ENCODE measurements at places on chromosomes 13 and 19.

DNA sequence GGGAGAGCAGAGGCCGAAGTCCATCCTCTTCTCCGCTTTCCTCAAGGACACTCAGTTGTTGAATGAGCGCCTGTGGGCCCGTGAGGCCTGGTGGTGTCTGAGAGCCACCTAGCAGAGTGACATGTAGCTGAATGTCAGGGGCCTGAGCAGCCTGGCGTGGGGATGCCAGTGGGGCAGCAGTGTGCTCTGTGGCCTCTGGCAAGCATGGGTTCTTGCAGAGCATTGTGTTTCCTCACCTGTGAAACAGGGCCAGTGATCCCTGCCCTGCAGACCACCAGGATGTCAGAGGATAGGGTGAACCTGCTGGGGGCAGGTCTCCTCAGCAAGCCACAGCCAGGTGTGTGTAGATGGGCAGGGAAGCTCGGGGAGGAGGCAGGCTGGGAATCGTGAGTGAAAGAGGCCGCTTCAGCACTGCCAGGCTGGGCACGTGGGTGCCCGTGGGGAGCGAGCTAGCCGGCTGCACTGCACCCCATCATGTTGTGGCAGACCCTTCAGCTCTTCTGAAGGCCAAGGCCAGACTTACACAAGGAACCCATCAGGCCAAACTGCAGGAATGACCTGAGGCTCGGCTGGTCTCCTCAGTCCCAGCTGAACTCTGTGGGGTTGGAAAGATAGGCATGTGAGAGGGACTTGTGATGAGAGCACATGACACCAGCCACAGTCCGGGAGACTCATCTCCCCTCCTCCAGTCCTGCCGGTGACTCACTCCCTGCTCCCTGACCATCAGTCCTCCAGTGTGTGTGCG lies 5.0 kb downstream of the PPP1R37 start:
- DNase-seq: no peak

GRCh38 chr13:26435171-26435570 lies 122.3 kb upstream of the WASF3 start:
- DNase-seq: no peak

DNA sequence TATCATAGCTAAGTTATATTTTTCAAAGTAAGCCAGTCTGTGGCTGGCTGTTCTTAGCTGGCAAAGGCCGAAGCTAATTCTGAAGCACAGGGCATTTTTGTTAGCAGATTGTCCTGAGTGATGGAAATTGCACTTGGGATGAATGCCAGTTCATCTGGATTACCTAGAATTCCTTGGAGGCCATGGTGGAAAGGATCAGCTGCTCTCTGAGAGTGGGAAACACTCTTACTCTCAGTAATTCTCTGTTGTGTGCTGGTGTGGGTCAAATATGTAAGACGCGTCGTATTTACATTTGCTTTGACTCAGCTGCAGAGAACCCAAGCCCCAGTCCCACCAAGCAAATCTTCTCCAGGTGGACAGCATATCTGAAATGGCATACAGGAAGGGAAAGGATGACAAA lies 60.7 kb upstream of the C1QTNF9B start:
- no peak for DNase-seq

DNA sequence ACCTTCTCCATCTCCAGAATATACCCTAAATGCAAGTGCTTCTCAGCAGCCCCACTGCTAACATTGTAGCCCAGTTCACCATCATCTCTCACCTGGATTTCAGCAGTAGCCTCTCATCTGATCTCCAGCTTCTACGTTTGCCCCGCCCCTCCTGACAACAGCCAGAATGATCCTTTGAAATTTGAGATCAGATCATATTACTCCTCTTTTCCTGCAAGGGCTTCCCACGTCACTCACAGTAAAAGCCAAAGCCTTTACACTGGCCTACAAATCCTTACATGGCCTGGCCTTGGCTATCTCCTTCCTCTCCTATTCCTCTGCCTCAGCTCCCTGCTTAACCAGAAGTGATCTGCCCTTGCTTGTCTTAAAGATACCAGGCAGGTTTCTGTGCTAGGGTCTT lies 94.3 kb upstream of the NBEA start:
- no peak for DNase-seq

DNA sequence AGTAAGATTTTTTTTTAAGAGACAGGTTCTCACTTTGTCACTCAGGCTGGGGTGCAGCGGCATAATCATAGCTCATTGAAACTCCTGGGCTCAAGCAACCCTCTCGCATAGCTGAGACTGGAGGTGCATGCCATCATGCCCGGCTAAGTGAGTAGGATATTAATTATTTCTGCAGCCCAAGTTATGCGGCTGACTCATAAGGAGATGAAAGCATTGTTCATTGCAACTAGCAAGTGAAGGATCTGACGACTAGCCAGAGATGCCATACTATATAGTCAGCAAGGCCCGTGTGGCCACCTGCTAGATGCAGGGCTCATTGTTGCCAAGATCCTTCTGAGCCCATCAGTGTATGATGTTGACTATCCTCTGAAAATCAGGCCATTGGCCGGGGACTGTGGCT lies 45.2 kb downstream of the ABCC4 start:
- no peak for DNase-seq

DNA sequence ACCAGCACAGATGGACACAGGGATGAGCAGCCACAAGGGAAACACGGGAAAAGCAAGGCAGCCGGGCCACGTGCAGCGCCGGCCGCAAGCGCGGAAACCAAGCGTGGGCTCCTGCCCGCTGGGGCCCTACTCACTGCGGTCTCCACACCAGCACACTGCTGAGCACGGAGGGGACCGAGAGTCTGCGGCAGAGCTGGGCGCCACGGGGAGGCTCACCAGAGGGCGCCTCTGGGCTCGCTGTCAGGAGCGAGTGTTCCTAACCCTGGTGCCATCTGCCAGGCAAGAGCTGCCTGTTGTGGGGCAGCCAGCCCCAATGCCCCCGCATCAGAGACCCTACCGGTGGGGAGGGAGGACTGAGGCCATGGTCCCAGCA lies 26.5 kb downstream of the MPND start:
- DNase-seq: no peak

- DNase-seq: no peak
These were observed 223.8 kb downstream of the MAB21L1 start for GRCh38 chr13:35252536-35253205.

GRCh38 chr13:76116751-76117360 lies 480.7 kb downstream of the LMO7 start:
- DNase-seq: no peak

DNA sequence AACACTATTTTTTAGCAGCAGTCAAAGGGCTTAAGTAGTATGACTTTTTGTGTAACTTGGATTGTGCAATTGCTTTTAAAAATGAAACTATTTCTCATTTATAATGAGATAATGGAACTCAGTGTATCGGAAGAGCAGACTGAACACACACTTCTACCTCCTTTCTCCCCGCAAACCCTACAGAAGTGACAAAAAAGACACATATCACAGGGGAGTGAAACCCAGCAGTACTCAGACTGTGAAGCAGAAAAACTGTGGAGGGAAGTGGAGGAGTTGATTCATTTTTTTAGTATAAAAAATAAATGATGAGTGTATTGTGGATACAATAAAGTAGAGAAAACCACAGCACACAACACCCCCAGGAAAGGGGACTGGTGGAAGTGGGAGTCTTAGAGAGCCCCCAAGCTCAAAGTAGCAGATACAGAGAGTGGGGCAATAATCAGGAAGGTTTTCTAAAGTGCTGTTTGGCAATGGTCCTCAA lies 9.7 kb downstream of the LPAR6 start:
- DNase-seq: no peak

- no peak for DNase-seq
These were observed 37.2 kb upstream of the C1QTNF9B start for GRCh38 chr13:23934520-23934919.

DNA sequence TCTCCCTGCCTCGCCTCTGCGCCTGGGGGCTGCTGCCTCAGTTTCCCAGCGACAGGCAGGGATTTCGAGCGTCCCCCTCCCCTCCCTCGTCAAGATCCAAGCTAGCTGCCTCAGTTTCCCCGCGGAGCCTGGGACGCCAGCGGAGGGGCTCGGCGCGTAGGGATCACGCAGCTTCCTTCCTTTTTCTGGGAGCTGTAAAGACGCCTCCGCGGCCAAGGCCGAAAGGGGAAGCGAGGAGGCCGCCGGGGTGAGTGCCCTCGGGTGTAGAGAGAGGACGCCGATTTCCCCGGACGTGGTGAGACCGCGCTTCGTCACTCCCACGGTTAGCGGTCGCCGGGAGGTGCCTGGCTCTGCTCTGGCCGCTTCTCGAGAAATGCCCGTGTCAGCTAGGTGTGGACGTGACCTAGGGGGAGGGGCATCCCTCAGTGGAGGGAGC lies 722 bp upstream of the ICAM1 start:
- DNase-seq: no peak

- DNase-seq: no peak
These were observed 106.4 kb upstream of the UBL3 start for GRCh38 chr13:29956853-29957252.

- no peak for DNase-seq
These were observed 6.0 kb downstream of the GPI start for GRCh38 chr19:34370983-34371382.

- DNase-seq: no peak
These were observed 53.6 kb downstream of the WDFY2 start for GRCh38 chr13:51637852-51638215.

GRCh38 chr13:40911341-40911740 lies 107.8 kb downstream of the ELF1 start:
- DNase-seq: no peak

- no peak for DNase-seq
These were observed 9.8 kb upstream of the ARRDC2 start for GRCh38 chr19:17997969-17998826.

- DNase-seq: no peak
These were observed 185.4 kb downstream of the POSTN start for GRCh38 chr13:37413161-37413560.

GRCh38 chr19:51589511-51589910 lies 18.4 kb downstream of the ZNF175 start:
- no peak for DNase-seq

- DNase-seq: no peak
These were observed 2.0 kb downstream of the PALM start for GRCh38 chr19:710767-711166.

- peak; percentile 83 for DNase-seq
These were observed at the start of gene ZNF581 for GRCh38 chr19:55643003-55643886. TSS of gene ZNF581 (plus strand) at chr19:55643649. CDS start at chr19:55644572, 923 bp downstream.

GRCh38 chr13:61086087-61086486 lies 329.6 kb downstream of the PCDH20 start:
- DNase-seq: no peak

GRCh38 chr13:111316161-111316730 lies 4.2 kb upstream of the TEX29 start:
- peak; percentile 40 for DNase-seq

- no peak for DNase-seq
These were observed 4.4 kb downstream of the EFNB2 start for GRCh38 chr13:106530980-106531481.

Measured in left forelimb (tissue), 1 donor.